ENCODE measurements at places on chromosomes 5 and 9. TPM values are rescaled to one million over a fixed set of nuclear protein-coding genes. Genes with fewer than 3 reads are reported as not detected.

- H3K4me1 ChIP-seq = no peaks in the 10 kb centered on the region
- H3K36me3 ChIP-seq = no peaks in the 10 kb centered on the region
- no peaks in the 10 kb centered on the region for H3K27me3 ChIP-seq
- DNase-seq = no peak
- H3K27ac ChIP-seq = no peak overlapping the region
These were observed 259.2 kb downstream of the SLCO4C1 start for GRCh38 chr5:102036927-102037326.

- no peaks in the 10 kb centered on the region for H3K27me3 ChIP-seq
- no peak for DNase-seq
- H3K4me3 ChIP-seq = peak overlapping the region; percentile 99
- H3K36me3 ChIP-seq = peaks cover 25% of the 10 kb centered on the region
- peaks cover 8% of the 10 kb centered on the region for H3K4me1 ChIP-seq
These were observed 456 bp downstream of the ZNF79 start for GRCh38 chr9:127424676-127424999.

DNA sequence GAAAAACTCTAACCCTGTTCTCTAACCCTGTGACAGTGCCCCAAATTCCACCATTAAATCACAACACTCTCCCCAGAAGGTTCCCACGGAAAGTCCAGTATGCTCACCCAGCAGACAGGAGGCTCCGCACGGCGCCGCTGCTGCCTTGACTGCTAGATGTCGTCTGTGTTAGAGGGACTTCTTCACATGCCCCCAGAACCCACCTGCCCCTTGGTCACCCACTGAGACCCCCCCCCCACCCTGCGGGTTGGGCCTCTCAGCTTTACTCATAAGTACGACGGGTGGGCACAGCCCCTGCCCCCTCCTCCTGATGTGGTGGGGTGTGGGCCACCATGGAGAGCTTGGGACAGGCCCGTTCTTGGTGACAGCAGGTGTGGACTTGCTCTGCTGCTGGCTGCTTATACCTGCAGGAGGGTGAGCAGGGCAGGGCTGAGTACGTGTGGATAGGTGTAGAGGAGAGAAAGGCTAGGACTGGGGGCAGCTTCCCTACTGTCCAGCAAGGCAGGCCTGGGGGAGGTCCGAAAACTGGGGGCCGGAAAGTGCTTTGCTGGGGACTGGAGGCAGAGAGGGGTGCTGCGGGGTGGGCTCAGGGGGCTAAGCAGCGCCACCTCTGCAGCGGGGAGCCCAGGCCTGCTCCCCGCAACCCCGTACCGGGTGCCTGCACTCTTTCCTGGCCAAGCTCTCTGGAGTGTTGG, 57.5 kb upstream of the OLFM1 start:
- H3K27ac ChIP-seq = no peak overlapping the region
- H3K4me1 ChIP-seq = no peaks in the 10 kb centered on the region
- no peaks in the 10 kb centered on the region for H3K27me3 ChIP-seq
- no peak overlapping the region for H3K4me3 ChIP-seq
- no peaks in the 10 kb centered on the region for H3K36me3 ChIP-seq
- no peak for DNase-seq

DNA sequence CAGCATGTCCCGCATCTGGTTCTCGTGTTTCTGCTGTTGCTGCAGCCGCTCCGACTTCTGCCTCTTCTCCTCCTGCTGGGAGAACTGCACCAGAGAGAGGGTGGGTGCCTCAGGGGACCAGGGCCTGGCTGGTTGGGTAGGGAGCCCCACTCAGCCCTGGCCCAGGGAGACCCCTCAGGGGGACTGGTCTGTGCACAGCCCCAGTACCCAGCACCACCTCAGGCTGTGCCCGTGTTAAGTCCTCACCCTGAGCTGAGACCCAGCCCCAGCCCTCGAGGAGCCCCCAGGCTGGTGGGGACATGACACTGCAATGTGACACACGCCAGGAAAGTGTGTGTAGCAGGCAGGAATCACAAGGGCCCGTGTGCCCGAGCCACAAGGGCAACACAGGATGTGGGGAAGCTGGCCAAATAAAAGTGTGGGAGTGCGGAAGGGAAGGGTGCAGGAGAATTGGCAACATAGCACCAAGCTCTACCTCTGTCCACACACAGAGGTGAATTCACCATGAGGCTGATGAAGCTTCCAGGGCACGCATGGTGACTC, 48.2 kb upstream of the FBXW11 start:
- H3K27me3 ChIP-seq = no peaks in the 10 kb centered on the region
- H3K4me3 ChIP-seq = no peak overlapping the region
- H3K36me3 ChIP-seq = peaks cover 9% of the 10 kb centered on the region
- no peak for DNase-seq

GRCh38 chr9:137405677-137406081, 17.3 kb downstream of the EXD3 start:
- peak overlapping the region; percentile 38 for H3K4me3 ChIP-seq
- H3K27ac ChIP-seq = peak overlapping the region; percentile 34
- H3K4me1 ChIP-seq = peaks cover 8% of the 10 kb centered on the region
- no peak for DNase-seq
- H3K36me3 ChIP-seq = peaks cover 25% of the 10 kb centered on the region

GRCh38 chr5:73218552-73219171, 45.7 kb downstream of the TMEM174 start:
- peaks cover 12% of the 10 kb centered on the region for H3K27me3 ChIP-seq
- H3K36me3 ChIP-seq = peaks cover 13% of the 10 kb centered on the region
- DNase-seq = peak; percentile 42

DNA sequence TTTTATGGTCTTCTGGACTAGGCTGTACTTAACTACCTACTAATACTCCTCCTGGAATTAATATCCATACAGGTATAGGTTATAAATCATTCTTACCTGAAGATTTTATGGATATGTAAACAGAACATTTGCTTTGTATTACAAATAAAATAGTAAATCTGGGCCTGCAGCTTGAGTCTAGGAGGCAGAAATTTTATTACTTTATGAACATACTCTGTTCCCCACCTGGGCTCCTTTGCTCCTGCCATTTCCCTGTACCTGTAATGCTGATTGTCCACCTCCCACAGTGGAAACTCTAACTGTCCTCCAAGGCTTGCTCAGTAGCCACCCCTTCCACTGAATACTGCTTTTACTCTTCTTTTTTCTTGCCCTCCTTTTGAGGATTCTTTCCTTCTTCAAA, 108.0 kb downstream of the PAM start:
- no peak for DNase-seq
- H3K4me3 ChIP-seq = no peak overlapping the region
- H3K27me3 ChIP-seq = no peaks in the 10 kb centered on the region
- no peak overlapping the region for H3K27ac ChIP-seq

GRCh38 chr5:79109527-79110492, 1.8 kb upstream of the BHMT start:
- H3K36me3 ChIP-seq = peaks cover 4% of the 10 kb centered on the region
- peaks cover 90% of the 10 kb centered on the region for H3K27me3 ChIP-seq
- no peaks in the 10 kb centered on the region for H3K4me1 ChIP-seq
- H3K27ac ChIP-seq = no peak overlapping the region

- no peaks in the 10 kb centered on the region for H3K4me1 ChIP-seq
- no peaks in the 10 kb centered on the region for H3K36me3 ChIP-seq
- DNase-seq = no peak
- no peak overlapping the region for H3K27ac ChIP-seq
- no peak overlapping the region for H3K4me3 ChIP-seq
- peaks cover 99% of the 10 kb centered on the region for H3K27me3 ChIP-seq
These were observed 29.1 kb upstream of the NEURL1B start for GRCh38 chr5:172611913-172612312.

- no peaks in the 10 kb centered on the region for H3K27me3 ChIP-seq
- H3K36me3 ChIP-seq = peaks cover 11% of the 10 kb centered on the region
- H3K4me1 ChIP-seq = no peaks in the 10 kb centered on the region
- H3K4me3 ChIP-seq = no peak overlapping the region
- no peak for DNase-seq
These were observed 84.5 kb downstream of the PRRT1B start for GRCh38 chr9:131629825-131630204.

GRCh38 chr9:9410736-9411135, 1202.1 kb downstream of the PTPRD start:
- H3K36me3 ChIP-seq = no peaks in the 10 kb centered on the region
- no peaks in the 10 kb centered on the region for H3K27me3 ChIP-seq
- H3K27ac ChIP-seq = no peak overlapping the region
- no peaks in the 10 kb centered on the region for H3K4me1 ChIP-seq

GRCh38 chr5:175343308-175343707, 100.7 kb downstream of the DRD1 start:
- peaks cover 3% of the 10 kb centered on the region for H3K36me3 ChIP-seq
- DNase-seq = no peak
- no peak overlapping the region for H3K4me3 ChIP-seq
- no peaks in the 10 kb centered on the region for H3K4me1 ChIP-seq

- no peak overlapping the region for H3K4me3 ChIP-seq
- peaks cover 13% of the 10 kb centered on the region for H3K27me3 ChIP-seq
- H3K27ac ChIP-seq = no peak overlapping the region
These were observed 22.5 kb upstream of the JAKMIP2 start for GRCh38 chr5:147805030-147805454.

DNA sequence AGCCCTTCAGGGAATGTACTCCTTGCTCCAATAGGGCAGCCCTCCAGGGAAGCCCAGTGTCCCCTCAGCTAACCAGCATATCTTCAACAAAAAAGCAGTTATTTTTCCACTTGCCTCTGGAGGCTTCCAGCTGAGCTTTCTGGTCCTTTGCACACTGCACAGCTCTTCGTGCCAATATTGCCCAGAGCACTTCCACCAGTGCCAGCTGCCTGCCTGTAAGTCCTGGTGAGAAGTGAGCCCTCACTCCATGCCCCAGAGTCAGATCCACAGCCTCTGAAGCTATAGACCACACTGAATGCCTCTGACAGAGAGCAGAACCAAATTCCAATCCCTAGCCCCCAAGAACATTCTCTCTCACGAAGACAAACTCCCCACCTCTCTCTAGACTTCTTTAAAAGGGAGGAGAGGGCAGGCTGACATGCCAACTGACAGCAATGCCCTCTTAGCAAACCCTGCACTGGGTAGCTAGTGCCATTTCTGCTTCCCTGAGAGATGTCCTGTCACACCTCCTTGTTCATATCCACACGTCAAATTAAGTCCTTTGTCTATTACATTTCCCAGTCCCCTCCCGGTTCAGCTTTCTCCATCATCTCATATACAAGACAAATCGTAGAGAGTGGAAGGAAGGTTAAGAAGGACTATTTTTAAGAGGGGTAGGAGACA, 12.7 kb upstream of the HEXB start:
- H3K27me3 ChIP-seq = no peaks in the 10 kb centered on the region
- H3K4me1 ChIP-seq = no peaks in the 10 kb centered on the region
- H3K36me3 ChIP-seq = no peaks in the 10 kb centered on the region
- no peak overlapping the region for H3K4me3 ChIP-seq

DNA sequence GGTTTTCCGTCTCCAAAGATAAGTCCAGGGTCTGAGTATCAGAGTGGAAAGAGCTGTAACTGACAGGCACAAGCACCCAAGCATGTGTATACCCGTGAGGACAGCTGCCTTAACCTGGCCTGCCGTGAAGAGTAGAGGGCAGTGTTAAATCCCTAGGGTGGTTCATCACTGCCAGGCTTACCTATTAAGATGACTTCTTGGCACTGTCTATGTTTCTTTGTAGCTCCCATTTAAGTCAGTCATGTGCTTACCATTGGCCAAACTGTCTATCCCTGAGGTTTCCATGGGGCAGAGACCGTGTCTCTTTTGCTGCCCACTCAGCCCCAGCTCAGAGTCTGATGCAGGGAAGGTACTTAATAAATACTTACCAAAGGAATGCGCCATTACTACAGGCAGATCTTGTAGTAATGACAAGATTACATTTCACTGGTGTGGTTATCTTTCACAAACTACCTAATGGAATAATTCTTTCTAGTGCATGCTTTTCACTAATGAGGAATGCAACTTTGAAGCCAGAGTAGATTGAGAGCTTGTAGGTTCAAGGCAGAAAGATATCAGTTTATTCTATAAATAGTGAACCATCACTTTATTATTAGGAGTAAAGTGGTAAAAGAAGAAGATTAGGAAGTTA, 64.2 kb downstream of the SNX24 start:
- no peak for DNase-seq
- H3K4me3 ChIP-seq = no peak overlapping the region
- H3K27me3 ChIP-seq = no peaks in the 10 kb centered on the region

GRCh38 chr9:135440620-135441019, 39.0 kb upstream of the PPP1R26 start:
- peaks cover 8% of the 10 kb centered on the region for H3K36me3 ChIP-seq
- H3K27me3 ChIP-seq = no peaks in the 10 kb centered on the region
- peak; percentile 25 for DNase-seq
- H3K27ac ChIP-seq = no peak overlapping the region
- H3K4me3 ChIP-seq = no peak overlapping the region

- peak overlapping the region; percentile 52 for H3K4me3 ChIP-seq
- no peaks in the 10 kb centered on the region for H3K27me3 ChIP-seq
- H3K4me1 ChIP-seq = peaks cover 62% of the 10 kb centered on the region
- H3K36me3 ChIP-seq = peaks cover 44% of the 10 kb centered on the region
These were observed 19.2 kb downstream of the GSN start for GRCh38 chr9:121286973-121287741.

DNA sequence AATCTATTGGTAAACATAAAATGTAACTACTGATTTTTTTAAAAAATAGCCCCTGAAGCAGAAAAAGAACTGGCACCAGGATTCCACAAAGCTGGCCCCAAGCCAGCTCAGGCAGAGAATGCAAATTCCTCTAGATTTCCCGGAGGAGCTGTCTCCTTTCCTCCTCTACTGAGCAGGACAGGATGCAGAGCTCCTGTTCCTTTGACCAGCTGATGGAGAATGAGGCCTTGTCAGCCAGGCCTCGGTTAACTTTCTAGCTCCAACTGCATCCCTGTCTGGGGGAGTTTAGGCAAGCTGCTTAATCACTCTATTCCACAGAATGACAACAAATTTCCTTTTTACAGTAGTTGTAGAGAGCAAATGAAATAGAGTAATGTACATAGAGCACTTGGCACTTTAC, 155.5 kb downstream of the GNAQ start:
- H3K27ac ChIP-seq = no peak overlapping the region
- no peaks in the 10 kb centered on the region for H3K36me3 ChIP-seq
- DNase-seq = no peak
- no peak overlapping the region for H3K4me3 ChIP-seq
- peaks cover 8% of the 10 kb centered on the region for H3K4me1 ChIP-seq

Gene PAPPA
- total RNA-seq = not detected

Gene IL5
- not detected for total RNA-seq

Gene ARSI
- total RNA-seq = 0.93 TPM

Gene PTGDS
- total RNA-seq = not detected

Gene PLCXD3
- total RNA-seq = not detected

Gene PFN3
- total RNA-seq = not detected

Gene GABBR2
- total RNA-seq = not detected

Gene TUT7
- 16.2 TPM for total RNA-seq

Gene PLPPR1
- total RNA-seq = not detected

Gene SLC46A2
- total RNA-seq = not detected

Gene PCDHGA2
- total RNA-seq = not detected

Gene ZBTB5
- 5.3 TPM for total RNA-seq

Gene SPATA31A5
- total RNA-seq = not detected

Data from Calu3 (cell line).